NCI-H1105 treated with DMSO at 0.1 percent for 48 hours (cell line): ENCODE measurements at places on chromosomes 13 and 19.

DNA sequence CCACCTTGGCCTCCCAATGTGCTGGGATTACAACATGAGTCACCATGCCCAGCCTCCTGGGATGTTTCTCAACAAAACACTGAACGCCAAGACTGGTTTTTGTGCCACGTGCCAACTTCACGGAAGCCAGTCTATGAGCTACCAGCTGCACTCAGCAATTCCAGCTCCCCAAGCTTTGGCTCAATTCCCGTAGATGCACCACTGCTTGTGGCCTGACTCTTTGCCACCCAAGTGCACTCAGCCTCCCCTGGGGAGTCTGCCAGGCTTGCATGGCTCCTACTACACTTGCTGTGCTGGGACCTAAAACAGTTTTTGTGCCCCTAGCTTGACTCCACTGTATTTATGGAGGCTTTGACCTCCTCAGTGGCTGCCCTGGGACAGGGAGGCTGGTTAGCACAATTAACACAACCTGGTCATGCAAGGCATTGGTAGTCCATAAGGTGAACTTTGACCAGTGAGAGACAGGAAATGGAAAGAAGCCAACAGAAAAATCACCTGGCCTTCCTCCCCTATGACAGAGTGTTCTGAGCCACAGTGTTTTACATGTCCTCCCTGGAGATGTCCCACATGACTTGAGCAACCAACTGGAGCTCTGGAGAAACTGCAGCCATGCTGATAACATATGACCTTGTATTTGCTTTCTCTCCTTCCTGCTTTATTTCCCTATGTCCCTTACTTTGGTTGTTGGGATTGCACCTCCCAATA lies 1173.1 kb downstream of the UQCRFS1 start:
- no peak for DNase-seq

- peak; percentile 6 for DNase-seq
Measured at GRCh38 chr19:19053508-19054314, 10.1 kb upstream of the SLC25A42 start.

DNA sequence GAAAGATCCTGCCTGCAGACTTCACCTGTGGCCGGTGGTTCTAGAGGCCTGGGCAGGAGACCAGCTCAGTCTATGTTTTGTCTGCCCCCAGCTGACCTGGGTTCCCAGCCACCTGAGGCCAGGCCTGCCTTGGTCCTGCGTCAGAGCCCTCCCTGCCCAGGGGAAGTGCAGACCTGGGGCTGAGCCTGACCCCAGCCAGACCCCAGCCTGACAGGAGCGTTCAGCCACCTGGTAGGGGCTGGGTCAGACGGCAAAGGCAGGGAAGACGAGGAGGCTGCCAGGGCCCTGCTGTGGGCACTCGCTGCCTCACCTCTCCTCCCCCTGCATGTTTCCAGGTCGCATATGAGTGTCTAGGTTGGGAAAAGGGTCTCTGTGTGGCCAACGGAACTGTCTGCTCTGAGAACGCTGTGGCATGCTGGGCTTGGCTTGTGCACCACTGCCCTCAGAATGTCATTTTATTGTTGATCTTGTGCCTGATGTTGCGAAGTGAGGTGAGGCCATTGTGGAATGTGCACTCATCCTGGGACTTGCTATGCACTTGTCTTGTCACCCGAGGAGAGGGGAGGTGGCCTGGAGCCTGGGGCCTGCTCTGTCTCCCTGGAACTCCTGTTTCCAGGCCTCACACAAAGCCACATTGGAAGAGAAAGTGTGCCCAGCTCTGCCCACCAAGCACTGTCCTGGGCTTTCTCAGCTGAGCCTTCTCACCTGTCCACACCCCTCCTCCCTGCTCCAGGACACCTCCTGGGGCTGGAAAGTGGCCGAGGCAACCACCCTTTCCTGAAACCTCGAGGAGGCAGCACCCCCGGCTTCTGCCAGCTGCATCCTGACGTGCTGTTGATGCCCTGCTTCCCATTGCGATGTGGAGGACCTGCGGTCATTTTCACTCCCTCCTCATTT lies 15.2 kb upstream of the MCF2L start:
- DNase-seq: no peak

DNA sequence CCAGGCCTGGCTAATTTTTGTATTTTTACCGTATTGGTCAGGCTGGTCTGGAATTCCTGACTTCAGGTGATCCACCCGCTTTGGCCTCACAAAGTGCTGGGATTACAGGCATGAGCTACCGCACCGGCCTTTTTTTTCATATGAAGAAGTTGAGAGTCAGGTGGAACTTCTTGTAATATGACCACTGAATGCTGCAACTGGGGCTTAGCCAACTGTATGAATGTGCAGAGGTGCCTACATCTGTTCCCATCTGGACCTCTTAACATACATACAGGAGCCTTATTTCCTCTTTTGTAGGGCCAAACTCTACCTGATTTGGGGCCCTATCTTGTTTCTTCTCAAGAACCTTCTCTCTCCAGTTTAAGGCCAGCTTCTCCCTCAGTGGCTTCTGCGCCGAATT lies 11.9 kb upstream of the GGACT start:
- no peak for DNase-seq

- DNase-seq: no peak
Measured at GRCh38 chr13:50543141-50543540, 300.4 kb downstream of the DLEU7 start.

DNA sequence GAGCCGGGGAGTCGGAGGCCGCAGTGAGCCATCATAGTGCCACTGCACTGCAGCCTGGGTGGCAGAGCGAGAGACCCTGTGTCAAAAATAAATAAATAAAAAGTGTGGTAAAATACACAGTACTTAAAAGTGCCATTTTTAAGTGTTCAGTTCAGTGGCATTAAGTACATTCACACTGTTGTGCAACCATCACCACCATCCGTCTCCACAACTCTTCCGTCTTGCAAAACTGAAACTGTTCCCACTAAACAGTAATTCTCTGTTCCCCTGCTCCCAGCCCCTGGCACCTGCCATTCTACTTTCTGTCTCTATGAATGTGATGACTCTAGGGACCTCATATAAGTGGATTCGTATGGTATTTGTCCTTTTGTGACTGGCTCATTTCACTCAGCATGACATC lies 13.3 kb downstream of the SLC25A42 start:
- no peak for DNase-seq

DNA sequence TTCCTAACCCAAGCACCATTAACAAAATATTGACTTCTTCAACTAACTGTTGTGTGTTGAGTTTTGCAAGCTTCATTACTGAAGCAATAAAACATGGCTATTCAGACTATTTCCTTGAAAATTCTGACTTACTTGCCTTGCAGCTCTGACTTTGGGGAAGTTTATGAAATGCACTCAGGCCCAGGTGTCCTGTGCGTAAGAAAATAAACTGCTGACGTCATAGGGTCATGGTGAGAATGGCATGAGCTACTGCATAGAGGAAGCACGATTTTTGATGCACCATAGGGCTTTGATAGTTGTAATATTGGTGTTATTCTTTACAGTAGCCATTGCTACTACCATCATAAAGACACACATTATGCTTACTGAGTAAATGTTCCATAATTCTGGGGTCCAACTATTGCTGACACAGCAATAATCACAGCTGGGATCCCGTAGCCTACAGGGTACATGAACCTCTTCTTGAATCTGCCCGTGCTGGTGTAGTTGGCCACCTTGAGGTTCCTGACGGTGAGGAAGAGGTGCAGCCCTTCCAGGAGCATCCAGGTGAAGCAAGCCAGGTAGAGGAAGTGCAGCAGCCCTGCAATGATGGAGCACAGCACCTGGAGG lies 57.9 kb downstream of the MBD3L2B start:
- no peak for DNase-seq

GRCh38 chr13:98358937-98359336 lies 181.9 kb upstream of the RNF113B start:
- no peak for DNase-seq

GRCh38 chr13:111202745-111203144 lies 87.6 kb downstream of the ARHGEF7 start:
- DNase-seq: no peak

- DNase-seq: no peak
Measured at GRCh38 chr19:40407714-40408597, 5.2 kb downstream of the PRX start.

DNA sequence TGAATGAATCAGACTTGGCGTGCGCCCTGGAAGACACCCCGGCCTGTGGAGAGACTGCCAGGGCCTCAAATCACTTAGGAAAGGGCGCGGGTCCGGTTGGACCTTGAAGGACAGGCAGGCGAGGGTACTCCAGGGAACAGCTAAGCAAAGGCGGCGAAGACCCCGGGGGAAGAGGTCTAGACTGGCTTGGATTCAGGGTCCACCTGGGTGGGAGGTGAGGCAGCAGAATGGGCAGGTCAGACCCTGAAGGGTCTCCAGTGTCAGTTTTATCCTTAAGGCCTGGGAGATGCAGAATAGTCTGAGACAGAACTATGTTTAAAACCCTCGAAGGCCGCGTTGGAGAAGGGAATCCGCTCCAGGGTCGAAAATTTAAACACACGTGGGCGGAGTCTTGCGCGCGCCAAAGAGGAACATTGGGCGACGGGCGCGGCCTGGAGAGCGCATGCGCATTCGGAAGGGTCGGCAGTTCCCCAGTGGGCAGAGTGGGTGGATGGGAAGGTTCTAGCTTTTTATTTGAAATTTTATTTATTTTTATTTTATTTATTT lies 567 bp upstream of the SMG9 start:
- peak; percentile 84 for DNase-seq

DNA sequence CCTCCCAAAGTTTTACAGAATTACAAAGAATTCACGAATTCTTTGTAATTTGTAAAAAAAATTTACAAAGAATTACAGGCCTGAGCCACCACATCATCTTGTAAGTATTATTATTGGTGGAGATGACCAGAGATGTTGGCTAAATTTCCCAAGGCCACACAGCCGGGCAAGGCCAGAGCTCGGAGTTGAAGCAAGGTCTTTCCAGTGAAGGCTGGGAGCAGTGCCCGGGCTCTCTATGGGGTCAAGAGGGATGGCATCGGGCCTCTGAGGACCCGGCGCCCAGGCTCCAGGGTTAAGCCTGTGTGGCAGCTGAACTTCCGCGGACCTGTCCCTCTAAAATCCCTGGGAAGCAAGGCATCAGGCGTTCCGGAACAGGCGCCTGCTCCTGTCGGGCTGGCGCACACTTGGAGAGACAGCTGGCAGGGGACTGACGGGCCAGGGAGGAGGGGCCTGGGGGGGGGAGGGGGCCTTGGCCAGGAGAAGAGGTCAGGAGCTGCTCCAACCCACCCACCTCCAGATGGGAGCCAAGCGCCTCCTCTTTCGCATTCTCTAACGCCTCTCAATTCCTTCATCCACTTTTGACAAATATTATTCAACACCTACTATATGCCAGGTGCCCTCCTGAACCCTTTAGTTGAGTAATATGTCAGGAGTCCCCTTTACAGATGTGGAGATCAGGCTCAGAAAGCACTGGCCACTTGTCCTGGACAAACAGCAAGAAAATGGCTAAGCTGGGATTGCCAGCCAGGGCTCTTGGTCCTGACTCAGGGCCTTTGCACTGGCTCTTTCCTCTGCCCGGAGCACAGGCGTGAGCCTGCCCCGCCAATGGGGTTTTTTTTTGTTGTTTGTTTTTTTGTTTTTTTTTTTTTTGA lies 36.8 kb upstream of the SEMA6B start:
- DNase-seq: no peak

GRCh38 chr13:67193979-67194378 lies 36.2 kb downstream of the PCDH9 start:
- peak; percentile 18 for DNase-seq
